AG04450 (cell line): ENCODE measurements at places on chromosomes 7 and 10. TPM values are rescaled to one million over a fixed set of nuclear protein-coding genes. Genes with fewer than 3 reads are reported as not detected.
A peak's percentile ranks its signal among the peaks of the same experiment; 100 is the strongest.

- no peak for DNase-seq
Measured at GRCh38 chr7:140197218-140197890, 20.6 kb upstream of the KDM7A start.

DNA sequence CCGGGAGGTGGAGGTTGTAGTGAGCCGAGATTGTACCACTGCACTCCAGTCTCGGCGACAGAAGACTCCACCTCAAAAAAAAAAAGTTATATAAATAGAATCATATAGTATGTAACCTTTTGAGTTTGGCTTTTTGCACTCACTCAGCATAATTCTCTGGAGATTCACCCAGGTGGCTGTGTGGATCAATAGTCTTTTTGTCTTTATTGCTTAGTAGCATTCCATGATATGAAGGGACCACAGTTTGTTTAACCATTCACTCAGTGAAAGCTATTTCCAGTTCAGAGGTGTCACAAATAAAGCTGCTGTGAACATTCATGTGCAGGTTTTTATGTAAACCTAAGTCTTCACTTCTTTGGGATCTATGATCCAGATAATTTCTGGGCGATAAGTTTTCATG is 167.7 kb downstream of the PKD1L1 start:
- no peak for DNase-seq

GRCh38 chr7:129907122-129907736 is 45.5 kb downstream of the UBE2H start:
- DNase-seq, result no peak

The TRIM73 gene
- 0.12 and 0.15 TPM in 2 replicates for polyA plus RNA-seq

GRCh38 chr7:144827621-144828020 is 8.2 kb downstream of the TPK1 start:
- DNase-seq, result no peak

GRCh38 chr10:132162590-132163277 is 24.0 kb upstream of the DPYSL4 start:
- no peak for DNase-seq

DNA sequence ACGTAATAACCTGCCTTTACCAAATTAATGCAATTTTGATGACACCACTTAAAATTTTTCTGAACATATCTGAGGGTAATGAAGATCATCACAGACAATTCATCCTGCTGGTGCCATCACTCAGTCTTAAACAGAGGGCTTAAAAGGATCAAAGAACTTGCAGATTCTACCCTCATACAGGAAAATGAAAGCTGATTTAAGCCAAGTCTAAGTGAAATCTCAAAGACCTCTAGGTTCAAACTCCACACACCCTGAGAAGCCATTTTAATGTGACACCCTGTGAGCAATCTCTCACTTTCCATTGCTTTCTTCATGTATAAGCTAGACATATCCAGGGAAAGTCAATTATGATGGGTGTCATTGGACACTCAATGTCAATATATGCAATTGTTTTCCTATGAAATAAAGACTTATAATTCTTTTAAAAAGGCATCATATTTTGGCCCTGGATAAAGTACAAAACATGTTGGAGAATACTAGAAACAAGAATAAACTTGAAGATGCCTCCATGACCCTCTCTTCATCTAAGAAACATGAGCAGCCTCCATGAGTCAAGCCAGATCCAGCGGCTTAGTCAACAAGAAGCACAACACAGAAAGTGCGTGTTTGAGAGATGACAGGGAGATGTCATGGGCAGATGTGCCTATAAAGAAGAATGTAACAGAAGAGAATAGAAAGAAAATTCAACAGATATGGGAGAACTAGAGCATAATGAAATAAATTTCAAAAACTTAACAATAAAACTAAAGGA is 291.9 kb downstream of the PARD3 start:
- no peak for DNase-seq

DNA sequence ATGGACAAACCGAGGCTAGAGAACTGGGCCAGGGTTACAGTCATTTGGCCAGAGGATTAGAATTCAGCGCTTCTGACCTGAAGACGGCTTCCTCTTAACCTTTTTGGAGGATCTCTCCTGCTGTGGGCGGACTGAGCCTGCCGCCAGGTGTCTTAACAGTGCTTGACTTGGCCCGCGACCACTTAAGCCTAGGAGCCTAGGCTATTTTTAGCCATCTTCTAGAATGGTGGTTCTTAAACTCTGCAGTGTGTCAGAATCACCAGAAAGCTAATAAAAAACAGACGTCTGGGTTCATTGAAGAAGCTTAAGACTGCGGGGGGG is 722 bp downstream of the MDH2 start:
- no peak for DNase-seq

GRCh38 chr7:106562711-106563366 is 98.1 kb downstream of the CCDC71L start:
- DNase-seq, result no peak

GRCh38 chr7:16918288-16918895 is 36.6 kb upstream of the AGR3 start:
- peak; percentile 18 for DNase-seq

DNA sequence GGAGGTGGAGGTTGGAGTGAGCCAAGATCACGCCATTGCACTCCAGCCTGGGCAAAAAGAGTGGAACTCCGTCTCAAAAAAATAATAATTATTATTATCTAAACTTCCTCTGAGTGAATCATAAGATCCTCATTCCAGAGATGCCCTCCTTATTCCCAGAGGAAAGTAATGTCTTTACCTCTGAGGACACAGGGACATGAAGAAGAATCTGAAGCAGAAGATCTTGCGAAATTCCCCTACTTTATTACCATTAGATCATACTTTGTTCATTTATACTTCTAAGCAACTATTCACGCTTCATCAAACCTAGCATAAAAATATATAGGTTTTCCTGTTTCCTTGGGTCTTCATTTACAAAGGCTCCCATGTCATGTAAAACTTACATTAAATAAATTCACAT is 143.1 kb downstream of the ETV1 start:
- no peak for DNase-seq

GRCh38 chr10:44281089-44281613 is 103.7 kb downstream of the CXCL12 start:
- no peak for DNase-seq

- DNase-seq, result no peak
Measured at GRCh38 chr7:2721842-2722241, 33.8 kb downstream of the AMZ1 start.

- DNase-seq, result no peak
Measured at GRCh38 chr10:1739751-1740150, 2.4 kb upstream of the ADARB2 start.

GRCh38 chr10:1358860-1359625 is 302.9 kb downstream of the WDR37 start:
- no peak for DNase-seq

DNA sequence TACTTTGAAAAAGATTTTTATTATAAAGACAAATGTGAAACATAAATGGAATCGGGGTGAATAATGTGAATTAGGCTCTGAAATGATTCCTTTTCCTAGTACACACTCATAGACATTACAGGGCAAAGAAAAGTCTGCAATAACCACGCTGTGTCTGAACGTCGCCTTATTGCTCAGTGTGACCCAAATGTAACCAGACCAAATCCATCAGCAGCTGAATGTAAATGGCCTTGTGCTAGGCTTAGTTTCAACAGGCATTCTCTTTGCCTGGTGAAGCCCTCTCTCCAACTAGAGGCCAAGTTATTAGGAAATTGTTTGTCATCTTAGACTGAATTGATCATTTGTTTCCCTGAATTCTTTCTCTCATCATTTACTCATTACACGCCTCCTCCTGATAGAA is 225.5 kb downstream of the CHCHD3 start:
- DNase-seq, result no peak

The ADCYAP1R1 gene
- polyA plus RNA-seq, result not detected in 2 replicates

GRCh38 chr7:49174396-49174795 is 250.0 kb downstream of the CDC14C start:
- DNase-seq, result no peak

GRCh38 chr10:121362026-121362425 is 236.2 kb downstream of the FGFR2 start:
- DNase-seq, result no peak

GRCh38 chr7:81705206-81705605 is 64.6 kb downstream of the HGF start:
- no peak for DNase-seq

DNA sequence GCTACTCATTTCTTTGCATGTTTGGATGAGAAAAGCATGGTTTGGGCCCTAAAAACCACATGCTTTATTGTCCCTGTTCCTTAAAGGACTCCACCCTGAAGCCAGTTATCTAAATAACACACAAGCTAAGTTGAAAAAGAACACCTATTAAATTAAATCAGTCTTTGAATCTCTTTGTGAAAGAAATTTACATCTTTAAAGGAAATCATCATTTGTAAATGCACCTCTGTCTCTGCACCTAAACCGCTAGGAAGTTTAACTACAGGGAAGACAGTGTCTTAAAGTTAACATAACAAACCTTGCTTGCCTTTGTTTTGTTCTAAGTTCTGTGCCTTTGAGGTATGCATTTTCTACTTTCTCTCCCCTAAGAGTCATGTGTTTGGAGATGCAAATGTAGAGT is 52.6 kb downstream of the HTR7 start:
- DNase-seq, result no peak

DNA sequence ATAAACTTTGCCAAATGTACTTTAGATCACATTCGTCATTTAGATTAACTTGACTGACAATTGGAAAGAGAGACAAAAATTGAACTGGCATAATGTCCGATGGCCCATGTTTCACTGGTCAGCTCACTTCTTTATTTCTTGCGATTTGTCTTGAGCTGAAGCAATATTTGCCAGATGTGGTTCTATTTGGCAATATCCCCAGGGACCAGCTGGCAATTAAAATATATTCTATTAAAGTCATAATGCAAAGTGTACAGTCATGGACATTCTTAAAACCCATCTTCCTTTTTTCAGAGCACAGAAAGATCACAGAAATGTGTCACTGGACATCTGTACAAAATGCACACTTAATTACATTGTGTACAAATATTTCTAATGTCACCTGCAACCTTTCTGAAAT is 26.3 kb downstream of the NEBL start:
- DNase-seq, result no peak

DNA sequence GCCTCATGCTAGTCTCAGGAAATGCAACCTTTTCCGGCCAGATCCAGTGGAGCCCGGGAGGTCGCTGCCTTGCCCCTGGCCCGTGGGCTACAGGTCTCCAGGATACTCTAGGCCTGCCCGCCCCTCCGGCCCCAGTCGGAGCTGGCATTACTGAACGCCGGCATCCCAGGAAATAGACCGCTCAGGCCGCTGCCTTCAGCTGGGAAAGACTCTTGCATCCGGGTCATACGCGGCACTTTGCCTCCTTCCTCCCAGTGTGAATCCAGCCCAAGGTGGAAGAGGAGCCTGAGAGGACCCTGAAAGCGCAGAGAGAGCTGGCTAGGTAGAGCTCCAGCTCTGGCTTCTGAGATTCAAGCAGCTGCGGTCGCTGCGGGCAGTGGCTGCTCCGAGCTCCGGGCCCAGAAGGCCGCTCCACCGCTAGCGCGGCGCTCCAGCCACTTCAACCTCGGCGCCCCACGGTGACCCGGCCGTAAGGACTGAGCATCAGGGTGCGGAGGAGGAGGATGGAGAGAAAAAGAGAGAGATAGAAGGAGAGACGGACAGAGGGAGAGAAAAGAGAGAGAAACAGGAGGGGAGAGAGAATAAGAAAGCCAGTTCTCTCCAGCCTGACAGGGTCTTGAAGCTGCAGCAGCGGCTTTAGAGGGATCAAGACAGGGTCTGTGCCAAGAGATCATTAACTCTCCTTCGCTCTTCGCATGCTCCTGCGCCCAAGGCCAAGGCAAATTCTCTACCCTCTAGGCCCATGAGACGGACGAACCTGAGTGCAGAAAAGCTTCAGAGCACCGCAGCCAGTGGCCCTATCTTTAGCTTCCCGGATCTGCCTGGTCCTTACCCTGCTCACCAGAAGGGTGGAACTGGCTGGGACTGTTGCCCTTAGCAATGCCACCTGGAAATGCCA is 1.8 kb upstream of the HOXA10 start:
- no peak for DNase-seq

DNA sequence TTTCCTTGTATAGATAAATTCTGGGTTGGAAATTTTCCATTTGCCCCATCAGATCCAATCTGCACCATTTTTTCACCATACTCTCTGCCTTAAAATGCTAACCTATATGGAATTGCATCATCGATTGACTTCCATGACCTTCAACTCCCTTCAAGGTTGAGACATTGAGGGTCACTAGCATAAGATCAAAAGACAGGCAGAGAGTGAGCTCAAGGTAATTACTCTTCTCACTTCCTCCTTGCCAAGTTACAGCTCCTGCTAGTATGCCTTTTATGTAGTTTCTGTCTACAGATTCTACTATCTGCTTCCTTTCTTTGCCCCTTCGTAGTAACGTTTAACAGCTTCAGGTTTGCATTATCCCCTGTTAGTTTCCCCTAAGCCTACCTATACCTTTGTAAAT is 1127.7 kb upstream of the LRRTM3 start:
- DNase-seq, result no peak

DNA sequence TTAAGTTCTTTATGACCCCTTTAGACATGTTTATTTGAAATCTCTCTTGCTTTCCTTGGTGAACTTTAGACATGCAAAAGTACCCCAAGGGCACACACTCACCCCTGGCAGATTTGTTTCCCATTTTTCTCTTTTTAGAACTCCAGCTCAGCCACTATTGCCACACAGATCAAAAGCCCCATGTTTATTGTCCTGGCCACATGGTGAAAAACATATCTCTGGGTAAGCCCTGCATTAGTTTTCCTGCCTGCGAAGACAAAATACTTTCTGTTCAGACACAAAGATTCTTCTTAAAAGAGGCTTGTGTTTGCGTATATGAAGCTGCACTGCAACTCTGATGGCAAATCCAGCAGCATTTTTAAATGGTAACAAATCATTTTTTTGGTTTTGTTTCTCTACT is 200.0 kb downstream of the POLR1F start:
- DNase-seq, result no peak

- no peak for DNase-seq
Measured at GRCh38 chr10:102230264-102230860, 4.3 kb downstream of the ELOVL3 start.

GRCh38 chr7:158313931-158314330 is 273.7 kb downstream of the PTPRN2 start:
- DNase-seq, result no peak

DNA sequence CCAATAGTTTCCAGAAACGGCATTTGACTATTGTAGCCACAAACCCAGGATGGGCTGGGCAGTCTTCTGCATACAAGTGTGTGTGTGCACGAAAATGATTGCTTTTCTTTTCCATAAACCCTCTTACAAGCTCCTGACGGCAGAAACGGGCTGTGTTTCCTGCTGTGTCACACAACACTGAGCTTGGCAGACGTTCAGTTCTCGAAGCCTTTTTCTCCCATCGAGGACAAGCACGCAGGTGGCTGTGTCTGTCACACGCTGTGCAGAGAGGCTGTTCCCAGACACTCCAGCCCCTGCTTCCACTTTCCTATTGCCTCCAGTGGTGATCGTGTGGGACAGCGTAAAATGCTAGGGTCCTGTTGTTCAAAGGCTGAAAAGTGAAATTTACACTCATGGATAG is 32.1 kb downstream of the RBAK start:
- no peak for DNase-seq

- DNase-seq, result no peak
Measured at GRCh38 chr7:137717811-137718271, 128.9 kb downstream of the DGKI start.

DNA sequence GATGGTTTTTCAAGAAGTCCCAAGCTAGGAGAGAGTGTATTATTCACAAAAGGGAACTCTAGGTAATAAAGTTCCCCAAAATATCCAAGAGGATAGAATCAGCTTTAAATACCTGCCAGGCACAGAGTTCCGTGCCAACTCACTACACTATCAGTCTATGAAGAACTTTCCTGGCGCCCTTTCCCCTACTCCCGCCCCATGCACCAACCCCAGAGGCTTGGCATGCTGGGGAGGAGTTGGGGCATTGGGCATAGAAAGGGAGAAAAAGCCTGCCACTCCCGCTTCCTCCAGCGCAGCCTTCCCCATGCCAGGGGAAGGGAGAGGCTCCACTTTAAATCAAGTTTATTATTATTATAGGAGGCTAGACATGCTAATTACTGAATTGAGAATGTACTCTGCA is 54.9 kb downstream of the ZNF800 start:
- no peak for DNase-seq
